HS-5 (cell line): ENCODE measurements at places on chromosomes 6 and 20.

DNA sequence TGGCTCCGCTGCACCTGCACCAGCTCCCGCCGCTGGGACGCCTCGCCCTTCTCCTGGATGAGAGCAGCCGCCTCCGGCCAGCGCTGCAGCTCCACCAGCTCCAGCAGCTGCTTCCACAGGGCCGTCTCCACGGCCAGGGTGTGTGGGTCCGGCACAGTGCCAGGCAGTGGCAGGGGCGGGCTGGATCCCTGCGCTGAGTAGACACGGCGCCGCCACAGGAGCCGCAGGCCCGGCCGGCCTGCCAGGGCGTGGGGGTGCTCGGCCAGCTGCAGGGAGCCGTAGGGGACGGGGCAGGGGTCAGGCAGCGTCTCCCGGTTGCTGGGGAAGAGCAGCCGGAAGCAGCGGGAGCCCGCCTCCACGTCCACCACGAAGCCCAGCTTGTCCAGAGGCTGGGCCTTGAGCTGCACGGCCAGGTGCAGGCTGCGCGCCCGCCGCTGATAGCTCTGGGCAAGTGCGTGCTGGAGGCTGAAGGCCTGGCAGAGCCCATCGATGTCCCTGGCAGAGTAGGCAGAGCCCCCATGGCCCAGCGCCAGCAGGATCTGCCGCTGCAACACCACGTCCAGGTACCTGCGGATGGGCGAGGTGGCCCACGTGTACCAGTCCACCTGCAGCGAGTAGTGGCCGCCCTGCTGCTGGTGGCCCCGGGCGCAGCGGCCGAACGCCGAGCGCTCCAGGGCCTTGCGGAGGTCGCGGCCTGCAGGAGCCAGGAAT lies 9.4 kb downstream of the FNDC11 start:
- DNase-seq = no peak

GRCh38 chr6:158536891-158537798 lies 22.7 kb upstream of the TMEM181 start:
- no peak for DNase-seq

DNA sequence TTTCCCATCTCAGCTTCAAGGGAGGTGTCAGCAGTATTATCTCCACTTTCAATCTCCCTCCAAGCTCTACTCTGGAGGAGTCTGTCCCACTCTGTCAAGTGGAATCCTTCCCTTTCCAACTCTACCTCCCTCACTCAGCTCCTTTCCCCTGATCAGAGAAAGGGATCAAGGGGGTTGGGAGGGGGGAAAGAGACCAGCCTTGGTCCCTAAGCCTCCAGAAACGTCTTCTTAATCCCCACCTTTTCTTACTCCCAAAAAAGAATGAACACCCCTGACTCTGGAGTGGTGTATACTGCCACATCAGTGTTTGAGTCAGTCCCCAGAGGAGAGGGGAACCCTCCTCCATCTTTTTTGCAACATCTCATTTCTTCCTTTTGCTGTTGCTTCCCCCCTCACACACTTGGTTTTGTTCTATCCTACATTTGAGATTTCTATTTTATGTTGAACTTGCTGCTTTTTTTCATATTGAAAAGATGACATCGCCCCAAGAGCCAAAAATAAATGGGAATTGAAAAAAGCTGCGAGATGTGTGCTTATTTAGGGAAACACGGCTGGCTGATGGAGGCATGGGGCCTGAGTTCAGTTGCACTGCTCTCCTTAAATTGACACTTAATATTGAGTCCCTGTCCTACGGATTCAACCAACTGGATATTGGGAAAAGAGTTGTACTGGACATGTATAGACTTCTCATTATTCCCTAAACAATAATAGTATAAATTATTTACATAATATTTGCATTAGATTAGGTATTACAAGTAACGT lies 4.9 kb downstream of the TUBB start:
- DNase-seq = no peak

- DNase-seq = no peak
These were observed 10.5 kb upstream of the C20orf144 start for GRCh38 chr20:33651562-33652048.

DNA sequence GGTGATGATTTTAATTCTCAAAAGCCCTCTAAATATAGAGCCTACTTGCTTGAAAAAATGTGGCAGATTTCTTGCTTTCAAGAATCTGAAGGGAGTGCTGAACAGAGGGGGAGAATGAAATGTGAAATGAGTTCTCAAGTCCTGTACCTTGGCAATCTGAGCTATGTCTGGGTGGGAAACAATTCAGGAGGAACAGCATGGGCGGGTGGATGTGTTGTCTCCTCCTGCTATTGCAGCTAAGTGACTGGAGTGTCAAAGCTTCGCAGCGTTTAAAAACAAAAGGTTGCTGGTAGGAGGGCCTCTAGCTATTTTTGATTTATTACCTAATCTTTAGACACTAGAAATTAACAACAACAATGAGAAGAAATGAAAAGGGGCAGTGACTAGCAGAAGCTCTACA lies 102.5 kb upstream of the ARG1 start:
- DNase-seq = no peak

- DNase-seq = no peak
These were observed 197.2 kb downstream of the BCAS1 start for GRCh38 chr20:53873230-53873604.

GRCh38 chr20:44660581-44660980 lies 9.1 kb upstream of the ADA start:
- no peak for DNase-seq

- DNase-seq = peak; percentile 99
These were observed 11.8 kb downstream of the TMEM14B start for GRCh38 chr6:10759312-10759839.

GRCh38 chr6:113558966-113559365 lies 298.2 kb upstream of the MARCKS start:
- peak; percentile 43 for DNase-seq

DNA sequence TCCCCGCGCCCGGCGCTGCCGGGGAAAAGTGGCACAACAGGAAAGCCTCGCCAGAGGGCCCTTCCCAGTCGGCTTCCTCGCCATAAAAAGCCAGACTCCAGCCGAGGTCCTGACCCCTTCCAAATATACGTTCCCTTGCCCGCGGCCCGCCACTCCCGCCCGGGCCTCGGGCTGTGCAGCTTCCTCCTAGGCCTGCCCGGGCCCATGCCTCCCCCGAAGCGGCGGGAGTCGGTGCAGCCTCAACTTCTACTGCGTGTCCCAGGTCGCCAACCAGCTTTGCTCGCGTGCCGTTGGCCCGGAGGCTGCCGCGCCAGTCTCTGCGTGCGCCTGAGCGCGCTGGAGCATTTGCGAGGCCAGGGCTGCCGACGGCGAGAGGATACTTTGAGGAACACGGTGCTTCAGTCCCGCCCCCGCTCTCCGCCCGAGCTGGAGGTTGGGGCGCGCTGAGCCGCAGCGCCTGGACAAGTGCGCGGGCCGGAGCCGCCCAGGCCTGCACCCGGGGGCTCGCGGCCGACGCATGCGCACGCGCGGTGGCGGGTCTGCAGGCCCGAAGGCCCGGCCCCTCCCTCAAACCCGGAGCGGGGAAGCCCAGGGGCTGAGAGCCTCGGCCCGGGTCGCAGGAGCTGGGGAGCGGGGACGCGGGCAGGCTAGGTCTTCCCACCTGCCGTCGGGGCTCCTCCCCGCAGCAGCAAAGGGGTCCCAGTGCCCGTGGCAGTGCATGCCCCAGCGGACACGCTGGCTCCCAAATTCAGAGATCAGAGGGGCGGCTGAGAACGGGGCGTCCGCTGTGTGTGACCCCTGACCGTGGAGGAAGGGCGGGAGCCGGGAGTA lies 10.2 kb downstream of the FOXC1 start:
- DNase-seq = no peak

DNA sequence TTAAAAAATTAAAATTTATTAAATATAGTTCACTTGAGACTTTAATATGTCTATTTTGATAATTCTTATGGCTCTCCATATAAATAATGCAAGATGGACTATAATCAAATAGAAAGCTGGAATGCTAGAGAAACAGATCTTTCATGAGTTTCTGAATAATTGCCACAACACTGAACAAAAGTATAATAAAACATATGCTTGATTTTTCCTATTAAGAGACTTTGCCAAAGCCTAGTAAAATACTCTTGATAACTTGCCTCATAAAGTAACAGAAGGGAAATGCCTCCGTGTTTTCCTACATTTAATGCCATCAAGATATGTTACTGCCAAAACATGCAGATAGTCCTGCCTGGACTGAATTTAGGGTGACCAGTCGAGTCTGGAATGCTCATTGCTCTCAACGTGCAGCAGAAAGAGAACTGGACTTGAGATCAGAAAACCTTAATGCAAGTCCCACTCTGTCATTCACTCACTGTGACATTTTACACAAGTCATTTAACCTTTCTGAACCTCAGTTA lies 153.2 kb downstream of the AIG1 start:
- DNase-seq = no peak

DNA sequence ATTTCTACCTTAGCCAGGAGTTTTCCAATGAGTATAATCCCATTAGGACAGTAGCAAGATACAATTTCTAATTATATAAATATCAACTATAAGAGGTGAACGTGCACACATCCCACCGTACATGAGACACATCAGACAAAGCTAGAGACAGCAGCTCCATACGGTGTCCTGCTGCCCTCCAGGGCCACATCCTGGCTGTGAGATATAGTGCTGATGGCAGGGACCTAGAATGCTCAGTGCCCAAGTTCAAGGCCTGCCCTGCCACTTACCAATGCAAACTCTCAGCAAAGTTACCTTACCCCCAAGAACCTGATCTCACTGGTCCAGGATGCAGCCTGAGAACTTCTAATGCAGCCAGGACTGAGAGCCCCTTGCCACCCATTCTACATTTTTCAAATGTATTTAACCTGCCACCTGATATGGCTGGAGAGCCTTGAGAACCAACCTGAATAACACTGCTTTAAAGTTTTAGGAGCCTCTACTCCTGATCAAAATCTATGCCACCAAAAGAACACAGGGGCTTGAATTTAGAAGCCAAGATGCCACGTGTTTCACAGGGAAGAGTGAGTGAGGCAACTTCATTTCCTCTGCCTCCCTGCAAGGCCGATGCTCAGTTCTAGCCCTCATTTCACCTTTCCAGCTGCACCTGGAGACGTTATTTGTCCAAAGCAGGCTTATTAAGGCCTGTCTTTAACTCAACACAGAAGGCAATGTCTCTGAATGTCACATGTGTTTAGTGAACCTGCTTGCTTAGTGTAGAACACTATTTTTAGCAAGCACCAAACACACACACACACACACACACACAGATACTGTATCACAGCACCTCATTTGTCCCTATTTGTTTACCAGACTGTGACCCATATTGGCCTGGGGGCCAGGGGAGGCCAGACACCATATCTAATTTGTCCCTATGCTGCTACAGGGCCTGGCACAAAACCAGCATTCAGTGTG lies 6.1 kb downstream of the NFATC2 start:
- no peak for DNase-seq

GRCh38 chr6:46407246-46407645 lies 84.0 kb downstream of the RCAN2 start:
- DNase-seq = no peak

DNA sequence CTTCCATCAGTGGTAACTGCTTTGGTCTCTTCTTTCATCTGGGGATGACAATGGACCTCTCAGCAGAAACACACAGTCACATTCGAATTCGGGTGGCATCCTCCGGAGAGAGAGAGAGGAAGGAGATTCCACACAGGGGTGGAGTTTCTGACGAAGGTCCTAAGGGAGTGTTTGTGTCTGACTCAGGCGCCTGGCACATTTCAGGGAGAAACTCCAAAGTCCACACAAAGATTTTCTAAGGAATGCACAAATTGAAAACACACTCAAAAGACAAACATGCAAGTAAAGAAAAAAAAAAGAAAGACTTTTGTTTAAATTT lies 6.1 kb downstream of the EDN1 start:
- DNase-seq = peak; percentile 70

DNA sequence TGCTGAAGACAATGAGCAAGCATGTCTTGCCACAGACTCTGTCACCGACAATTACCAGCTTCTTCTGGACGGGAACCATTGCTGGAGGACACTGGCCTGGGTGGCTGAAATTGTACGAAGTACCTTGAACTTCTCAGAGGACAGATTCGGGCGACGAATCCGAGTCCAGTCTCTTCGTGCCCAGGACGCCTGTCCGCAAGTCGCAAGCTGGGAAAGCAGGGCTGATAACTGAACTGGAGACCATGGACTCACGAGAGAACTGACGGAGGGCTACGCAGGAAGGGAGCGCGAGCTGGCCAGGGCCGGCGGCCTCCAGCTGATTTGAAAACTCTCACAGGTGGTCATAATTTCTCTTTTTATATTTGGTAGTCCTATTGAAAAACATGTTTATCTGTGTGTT lies 1229.5 kb upstream of the MAP3K7 start:
- no peak for DNase-seq

DNA sequence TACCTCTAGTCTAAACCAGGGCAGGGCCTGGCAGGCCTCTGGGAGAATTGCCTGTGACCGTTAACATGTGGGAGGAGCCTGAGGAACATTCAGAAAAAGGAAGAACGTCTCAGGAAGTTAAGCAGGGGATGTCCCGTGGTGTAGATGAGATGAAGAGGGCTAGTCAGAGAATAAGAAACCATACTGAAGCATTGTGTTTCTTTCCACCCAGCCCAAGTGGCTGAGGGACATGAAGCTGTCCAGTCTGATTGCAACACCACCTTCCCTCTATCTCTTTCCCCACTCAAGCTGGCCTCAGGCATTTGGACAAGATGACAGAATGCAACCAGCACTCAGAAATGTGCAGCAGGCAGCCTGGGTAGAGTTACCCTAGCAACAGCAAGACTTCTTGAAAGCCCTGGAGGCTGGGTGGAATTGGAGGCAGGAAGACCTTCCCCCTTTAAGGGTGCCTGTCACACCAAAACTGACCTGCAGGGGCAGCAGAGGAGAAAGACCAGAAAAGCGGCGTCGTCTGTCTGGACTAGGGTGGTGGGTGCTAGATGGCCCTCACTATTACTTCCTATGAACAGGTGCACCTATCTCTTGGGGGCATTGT lies 186.1 kb downstream of the UNC5CL start:
- no peak for DNase-seq

- DNase-seq = no peak
These were observed 27.2 kb upstream of the DEFB125 start for GRCh38 chr20:60035-60918.

DNA sequence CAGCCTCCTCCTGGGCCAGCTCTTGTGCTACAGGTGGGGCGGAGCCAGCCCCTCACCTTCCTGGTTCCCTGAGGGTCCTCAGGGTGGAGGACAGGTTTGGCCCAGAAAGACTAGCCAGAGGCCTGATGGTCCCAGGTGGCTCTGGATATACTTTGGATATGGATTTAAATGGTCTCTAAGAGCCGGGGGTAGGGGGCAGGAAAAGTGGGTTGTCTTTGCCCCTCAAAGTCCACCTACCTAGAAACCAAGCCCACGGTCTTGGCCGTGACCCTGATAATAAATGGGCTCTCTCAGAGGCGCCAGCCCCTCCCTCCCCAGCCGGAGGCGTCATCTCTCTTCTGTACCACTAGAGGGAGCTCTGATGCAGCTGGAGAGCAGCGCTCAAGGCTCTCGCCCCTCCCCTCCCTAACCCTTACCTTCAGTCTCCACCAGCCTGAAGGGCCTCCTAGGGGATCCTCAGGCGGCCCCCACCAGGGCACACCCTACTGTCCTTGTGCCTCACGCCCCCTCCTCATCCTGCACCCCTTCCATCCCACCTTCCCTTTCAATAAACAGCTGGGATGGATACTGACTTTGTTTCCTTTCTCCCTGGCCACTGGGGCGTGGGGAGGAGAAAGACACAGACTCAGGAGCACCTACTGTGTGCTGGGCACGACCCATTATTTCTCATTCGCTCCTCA lies 7.5 kb downstream of the NRSN2 start:
- no peak for DNase-seq

- no peak for DNase-seq
These were observed 636.1 kb downstream of the KIF16B start for GRCh38 chr20:15937179-15937578.

- no peak for DNase-seq
These were observed 51.2 kb upstream of the SLCO4A1 start for GRCh38 chr20:62591122-62591468.
